ENCODE measurements at places on chromosomes 12 and 14.

DNA sequence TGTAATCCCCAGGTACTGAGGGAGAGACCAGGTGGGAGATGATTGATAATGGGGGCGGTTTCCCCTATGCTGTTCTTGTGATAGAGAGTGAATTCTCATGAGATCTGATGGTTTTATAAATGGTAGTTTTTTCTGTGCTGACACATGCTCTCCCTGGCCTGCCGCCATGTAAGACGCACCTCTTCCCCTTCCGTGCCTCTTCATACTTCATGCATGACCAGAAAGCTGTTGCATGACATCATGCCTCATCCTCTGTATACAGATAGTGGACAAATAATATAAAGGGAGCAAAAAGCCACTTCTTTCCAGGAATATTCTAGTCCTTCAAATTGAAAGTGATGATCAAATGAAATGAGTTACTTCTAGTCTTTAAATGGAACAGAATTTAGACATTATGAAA is 47.3 kb upstream of the LRIG3 start:
- DNase-seq = no peak

DNA sequence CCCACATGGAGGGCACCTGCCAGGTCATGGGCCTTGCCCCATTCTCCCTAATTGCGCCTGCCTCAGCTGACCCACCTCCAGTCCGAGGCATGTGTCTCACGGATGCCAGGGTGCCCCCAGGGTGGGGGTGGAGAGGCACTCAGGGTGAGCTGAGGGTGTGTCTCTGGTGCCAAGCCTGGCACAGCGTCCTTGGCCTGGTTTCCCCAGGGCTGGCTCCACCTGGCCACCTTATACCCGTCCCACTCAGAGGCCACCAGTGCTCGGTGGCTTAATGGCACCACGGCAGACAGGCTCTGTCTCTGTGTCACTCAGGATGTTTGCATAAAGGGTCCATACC is 33.6 kb upstream of the TDRD9 start:
- DNase-seq = no peak

DNA sequence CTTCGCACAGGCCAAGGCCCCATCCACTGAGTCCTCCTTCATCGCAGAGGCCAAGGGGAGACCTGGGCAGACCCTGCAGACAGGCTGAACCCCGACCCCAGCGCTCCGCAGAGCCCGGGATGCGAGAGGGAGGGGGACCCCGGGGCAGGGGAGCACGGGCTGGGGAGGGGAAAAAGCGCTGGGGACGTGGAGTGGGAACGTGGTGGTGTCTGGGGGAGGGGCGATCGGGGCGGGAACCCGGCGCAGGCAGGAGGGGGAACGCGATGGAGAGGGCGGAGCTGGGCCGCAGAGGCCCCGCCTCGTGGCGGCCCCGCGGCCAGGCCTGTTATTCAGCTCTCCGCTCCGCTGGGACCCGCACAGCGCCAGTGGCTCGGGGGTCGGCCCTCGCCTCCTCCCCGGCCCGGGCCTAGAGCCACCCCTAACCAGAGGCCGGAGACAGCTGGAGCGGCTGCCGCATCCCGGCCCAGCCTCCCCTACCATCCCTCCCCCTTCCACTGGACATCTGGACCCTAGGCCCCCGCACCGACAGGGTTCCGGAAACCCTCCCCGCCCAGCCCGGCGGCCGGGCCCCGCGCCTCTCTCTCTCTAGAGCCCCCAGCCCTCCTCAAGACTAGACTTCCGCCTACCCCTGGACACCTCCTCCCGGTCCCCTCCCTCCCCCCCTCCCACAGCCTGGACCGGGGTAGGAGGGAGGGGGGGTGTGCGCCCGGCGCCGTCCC is at the start of gene ARHGEF25:
Gene ARHGEF25 (plus strand): TSS at position 328 of the 719 bp plus-strand sequence. CDS start 460 bp downstream, outside the sequence.
- DNase-seq = no peak

DNA sequence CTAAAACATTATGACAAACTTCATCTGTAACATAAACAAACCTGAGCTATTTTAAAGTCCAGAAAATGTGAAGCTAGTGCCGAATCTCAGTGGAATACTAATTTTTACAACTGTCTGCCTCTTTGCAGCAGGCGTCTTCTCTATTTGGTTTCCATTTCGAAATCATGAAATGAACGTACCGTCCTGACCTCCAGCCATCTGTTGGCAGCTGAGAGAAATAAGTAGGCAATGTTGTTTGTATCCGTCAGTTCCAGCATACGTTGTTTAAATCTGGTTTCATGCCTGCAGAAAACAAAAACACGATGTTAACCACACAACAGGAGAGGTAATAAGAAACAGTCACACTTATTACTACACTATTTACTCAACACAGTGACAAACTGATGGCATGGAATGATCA is 54.3 kb upstream of the KCNJ8 start:
- DNase-seq = no peak

DNA sequence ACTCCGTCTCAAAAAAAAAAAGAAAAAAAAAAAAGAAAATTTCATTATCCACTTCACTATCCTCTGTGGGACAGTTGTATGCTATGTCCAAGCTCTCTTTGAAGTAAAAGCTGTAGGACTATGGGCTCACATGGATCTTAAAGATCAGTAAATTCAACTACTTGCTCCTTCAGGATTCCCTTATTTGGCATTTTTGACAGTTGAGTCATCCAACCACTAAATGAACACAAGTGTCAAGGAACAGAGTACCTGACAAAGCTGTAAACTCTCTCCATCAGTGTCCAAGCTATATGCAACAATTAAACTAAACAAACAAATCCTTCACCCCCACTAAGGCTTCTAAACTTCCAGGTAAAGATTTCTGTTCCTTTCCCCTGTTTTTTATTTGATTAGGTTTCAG is 177.0 kb downstream of the CEP128 start:
- no peak for DNase-seq

DNA sequence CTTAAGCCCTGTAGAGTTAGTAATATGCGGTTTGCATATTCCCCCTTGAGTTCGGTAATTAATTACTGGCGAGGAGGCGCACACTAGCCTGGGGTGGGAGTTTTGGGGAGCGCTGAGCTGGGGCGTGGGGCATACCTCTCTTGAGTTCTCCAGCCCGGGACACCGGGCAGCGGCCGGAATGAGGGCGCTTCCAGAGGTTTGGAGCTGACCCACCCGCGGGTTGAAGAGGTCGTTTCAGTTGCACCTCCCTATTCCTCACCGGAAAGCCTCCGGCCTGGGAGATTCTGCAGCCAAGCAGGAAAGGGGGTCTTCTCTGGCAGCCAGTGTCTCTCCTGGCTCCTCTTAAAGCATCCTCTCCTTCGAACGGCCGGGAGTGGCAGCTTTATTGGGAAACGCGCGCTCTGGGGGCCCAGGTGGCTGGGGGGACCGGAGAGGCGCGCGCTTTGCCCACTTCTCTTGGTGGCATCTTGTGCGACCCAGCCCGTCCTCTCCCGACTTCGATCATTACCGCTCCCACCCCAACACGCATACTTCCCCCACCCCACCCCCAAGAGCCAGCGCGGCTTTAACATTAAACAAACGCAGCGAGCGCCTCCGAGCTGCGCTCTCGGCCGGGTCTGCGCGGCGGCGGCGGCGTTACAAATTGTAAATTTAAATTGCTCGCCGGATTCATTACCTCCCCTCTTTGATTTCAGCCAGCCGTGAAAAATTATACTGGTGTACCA is 3.9 kb upstream of the LHX5 start:
- no peak for DNase-seq

GRCh38 chr12:124386059-124386458 is 91.2 kb downstream of the RFLNA start:
- DNase-seq = no peak

Measured in stimulated activated CD8-positive, alpha-beta memory T cell treated with anti-CD3 and anti-CD28 coated beads, Interleukin-4, amount 100 ng/mL, for 4 hours (primary cell).